Activated CD4-positive, alpha-beta T cell treated with anti-CD3 and anti-CD28 coated beads, Interleukin-2, amount 50 U/mL, for 4 hours (primary cell): ENCODE measurements at places on chromosomes 3 and 15.

GRCh38 chr3:9569054-9569453 lies 15.4 kb upstream of the LHFPL4 start:
- no peak for DNase-seq

DNA sequence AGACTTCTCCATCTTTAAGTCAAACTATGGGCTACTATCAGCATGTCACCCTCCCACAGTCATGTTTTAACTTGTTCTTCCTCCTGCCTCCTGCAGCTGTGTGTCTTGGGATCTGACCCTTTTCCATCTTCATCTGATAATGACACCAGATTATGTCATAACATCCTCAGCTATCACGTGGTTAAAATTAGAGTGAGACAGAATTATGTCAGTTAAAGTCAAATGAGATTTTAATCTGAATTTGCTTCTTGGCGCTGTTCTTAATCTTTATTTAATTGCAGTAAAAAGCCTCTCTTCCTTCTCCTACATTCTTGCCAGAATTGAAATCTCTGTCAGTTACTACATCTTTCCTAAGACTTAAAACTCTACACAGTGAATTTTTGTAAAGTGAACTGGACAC lies 107.2 kb downstream of the ARPP21 start:
- no peak for DNase-seq

GRCh38 chr3:51371943-51372557 lies 13.0 kb upstream of the MANF start:
- peak; percentile 51 for DNase-seq

DNA sequence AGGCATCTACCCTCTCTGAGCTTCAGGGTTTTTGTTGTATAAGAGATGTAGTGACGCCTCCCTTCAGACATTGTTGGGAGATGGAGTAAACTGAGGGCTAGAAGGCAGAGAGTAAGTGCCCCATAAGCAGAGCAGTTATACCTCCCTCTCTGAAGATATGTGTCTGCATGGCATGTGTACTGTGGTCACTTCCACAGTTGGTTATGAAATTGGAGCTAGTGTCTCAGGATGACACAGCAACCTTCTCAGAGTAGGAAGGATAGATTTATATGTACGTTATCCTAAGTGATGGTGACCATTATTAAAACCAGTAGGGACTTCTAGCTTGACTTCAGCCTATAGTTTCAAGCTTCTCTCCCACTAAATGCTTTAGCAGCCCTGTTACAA lies 17.9 kb downstream of the PXK start:
- no peak for DNase-seq

GRCh38 chr15:31265871-31266711 lies 60.5 kb upstream of the KLF13 start:
- DNase-seq: peak; percentile 43

GRCh38 chr3:122077293-122078234 lies 22.4 kb downstream of the CD86 start:
- no peak for DNase-seq

GRCh38 chr15:34581043-34581365 lies 2.4 kb downstream of the GOLGA8B start:
- no peak for DNase-seq

DNA sequence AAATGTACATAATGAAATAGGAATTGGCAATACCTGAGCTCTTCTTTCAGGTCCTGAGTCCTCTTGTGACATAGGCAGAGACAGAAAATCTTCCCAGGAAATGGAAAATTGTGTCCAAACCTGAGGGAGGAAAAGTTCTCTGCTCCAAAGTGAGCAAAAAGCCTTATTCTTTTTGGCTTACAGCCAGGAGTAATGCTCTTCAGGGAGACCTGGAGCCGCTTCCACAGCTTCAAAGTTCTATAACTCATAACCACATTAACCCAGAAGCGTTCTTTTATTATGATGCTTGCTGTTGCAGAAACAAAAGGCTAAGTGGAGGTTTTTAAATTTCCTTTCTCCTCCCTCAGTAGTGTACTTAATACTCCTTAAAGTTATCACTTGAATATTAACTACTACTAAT lies 633 bp downstream of the IGSF10 start:
- no peak for DNase-seq

GRCh38 chr3:129654131-129654530 lies 47.7 kb upstream of the PLXND1 start:
- no peak for DNase-seq

GRCh38 chr3:97684490-97684889 lies 80.1 kb upstream of the ARL6 start:
- no peak for DNase-seq

- DNase-seq: no peak
Observed at GRCh38 chr15:40055576-40056293, 16.8 kb upstream of the SRP14 start.

- DNase-seq: peak; percentile 0
Observed at GRCh38 chr3:149352556-149352955, 19.1 kb upstream of the TM4SF18 start.
